ENCODE measurements at places on chromosomes 1 and 21.

DNA sequence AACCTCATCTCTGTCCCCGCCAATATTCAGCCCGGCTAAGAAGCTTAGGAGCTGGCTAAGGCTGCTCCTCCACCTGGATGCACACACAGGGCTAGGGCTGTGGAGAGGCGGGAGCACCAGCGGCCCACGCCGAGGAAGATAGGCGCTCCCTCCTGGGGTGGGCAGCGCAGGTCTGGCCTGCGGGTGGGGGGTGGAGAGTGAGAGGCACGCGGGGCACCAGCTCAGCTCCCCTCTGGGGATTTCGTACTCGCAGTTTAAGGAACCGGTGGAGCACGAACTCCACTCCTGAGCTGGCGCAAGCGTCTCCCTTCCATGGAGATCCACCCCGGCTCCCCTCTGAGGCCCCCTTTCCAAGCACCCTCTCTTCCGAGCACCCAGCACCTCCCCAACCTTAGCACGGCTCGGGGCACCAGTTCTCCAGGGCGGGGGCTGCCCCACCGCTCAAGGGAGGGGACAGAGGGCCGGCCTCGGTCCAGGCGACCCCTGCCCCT lies 433 bp upstream of the KAZN start:
- DNase-seq: peak; percentile 5

- DNase-seq: no peak
Observed at GRCh38 chr1:167904652-167905130, 9.2 kb downstream of the ADCY10 start.

GRCh38 chr1:23354245-23354644 lies 10.2 kb upstream of the HNRNPR start:
- no peak for DNase-seq

DNA sequence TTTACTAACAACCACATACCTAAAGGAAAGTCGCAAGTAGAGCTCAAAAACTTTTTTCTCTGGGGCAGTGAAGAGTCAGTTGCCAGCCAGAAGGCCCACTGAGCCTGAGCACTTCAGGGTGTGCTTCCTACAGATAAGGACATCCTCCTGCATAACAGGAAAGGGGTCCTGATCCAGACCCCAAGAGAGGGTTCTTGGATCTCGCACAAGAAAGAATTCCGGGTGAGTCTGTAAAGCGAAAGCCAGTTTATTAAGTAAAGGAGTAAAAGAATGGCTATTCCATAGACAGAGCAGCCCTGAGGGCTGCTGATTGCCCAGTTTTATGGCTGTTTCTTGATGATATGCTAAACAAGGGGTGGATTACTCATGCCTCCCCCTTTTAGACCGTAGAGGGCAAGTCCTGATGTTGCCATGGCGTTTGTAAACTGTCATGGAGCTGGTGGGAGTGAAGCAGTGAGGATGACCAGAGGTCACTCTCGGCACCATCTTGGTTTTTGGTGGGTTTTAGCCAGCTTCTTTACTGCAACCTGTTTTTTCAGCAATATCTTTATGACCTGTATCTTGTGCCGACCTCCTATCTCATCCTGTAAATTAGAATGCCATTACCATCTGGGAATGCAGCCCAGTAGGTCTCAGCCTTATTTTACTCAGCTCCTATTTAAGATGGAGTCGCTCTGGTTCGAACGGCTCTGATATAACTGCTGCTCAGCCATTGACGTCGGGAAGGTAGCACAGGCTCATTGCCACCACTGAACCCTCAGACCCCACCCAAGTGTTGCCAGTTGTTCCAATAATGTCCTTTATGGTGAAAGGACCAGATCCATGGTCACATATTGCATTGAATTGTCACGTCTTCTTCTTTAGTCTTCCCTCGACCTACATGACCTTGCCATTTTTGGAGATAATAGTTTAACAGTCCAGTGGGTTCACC lies 96.6 kb upstream of the ERRFI1 start:
- DNase-seq: no peak

- DNase-seq: no peak
Observed at GRCh38 chr1:4118746-4119515, 218.9 kb upstream of the C1orf174 start.

DNA sequence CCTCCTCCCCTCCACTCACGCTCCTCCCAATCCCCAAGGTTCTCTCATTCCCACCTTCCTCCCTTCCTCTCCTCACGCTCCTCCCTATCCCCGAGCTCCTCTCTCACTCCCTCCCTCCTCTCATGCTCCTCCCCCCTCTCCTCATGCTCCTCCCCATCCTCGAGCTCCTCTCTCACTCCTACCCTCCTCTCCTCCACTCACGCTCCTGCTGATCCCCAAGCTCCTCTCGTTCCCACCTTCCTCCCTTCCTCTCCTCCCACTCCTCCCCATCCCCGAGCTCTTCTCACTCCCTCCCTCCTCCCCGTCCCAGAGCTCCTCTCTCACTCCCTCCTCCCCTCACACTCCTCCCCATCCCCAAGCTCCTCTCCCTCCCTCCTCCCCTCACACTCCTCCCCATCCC lies 31.4 kb downstream of the PGBD5 start:
- no peak for DNase-seq

- no peak for DNase-seq
Observed at GRCh38 chr1:23533246-23534023, 2.4 kb upstream of the E2F2 start.

DNA sequence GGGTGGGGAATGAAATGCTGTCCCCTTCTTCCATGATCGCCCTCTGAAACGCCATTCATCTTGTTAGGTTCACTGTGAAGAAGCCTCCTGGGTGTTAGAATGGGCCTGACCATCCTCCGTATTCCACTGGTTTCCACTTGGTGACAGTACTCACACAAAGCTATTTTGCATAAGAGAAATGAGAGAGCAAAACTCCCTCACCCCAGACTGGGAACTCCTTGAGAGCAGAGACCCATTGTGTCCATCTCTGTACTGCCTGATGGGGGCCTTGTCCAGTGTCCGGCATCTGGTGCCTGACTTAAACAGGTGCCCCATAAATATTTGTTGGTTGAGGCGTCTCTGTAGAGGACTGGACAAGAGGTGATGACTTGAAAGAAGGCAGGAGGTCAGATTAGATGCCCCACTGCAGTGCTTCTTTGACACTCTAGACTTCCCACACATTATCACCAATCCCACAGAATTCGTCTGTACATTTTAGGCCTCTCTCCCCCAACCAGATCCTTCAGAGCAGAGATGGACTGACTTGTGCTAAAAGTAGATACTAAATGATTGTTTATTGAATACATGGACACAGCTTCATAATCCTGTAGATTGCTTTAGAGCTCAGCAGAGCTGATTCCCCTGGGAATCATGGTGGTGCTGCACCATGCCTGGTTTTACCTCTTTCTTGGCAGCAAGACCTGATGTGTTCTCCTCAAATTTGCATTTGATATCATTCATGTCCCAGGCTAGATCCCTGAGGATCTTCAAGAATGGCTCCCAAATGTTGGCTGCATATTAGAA lies 22.4 kb upstream of the KCNA2 start:
- no peak for DNase-seq

- no peak for DNase-seq
Observed at GRCh38 chr1:109705411-109705810, 6.6 kb upstream of the GSTM5 start.

- no peak for DNase-seq
Observed at GRCh38 chr21:26851109-26851944, 6.1 kb upstream of the ADAMTS1 start.

DNA sequence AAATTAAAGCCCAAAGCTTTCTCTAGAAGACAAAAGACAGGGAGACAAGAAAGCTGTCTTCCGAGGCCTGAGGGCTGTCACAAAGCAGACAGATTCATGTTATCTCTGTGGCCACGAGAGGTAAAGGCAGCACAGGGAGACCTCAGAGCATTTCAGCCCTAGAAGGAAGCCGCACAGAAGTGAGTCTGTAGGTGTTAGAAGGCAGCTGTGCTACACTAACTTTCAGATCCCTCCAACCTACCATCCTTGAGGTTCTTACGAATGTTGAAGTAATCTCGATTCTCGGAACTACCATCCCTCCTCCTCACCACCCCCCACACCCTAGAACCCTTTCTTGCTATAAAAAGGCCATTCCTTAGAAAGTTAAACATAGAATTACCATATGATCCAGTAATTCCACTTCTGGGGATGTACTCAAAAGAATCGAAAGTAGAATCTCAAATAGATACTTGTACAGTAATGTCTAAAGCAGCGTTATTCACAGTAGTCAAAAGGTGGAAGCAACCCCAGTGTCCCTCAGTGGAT lies 21.5 kb upstream of the LYST start:
- no peak for DNase-seq

GRCh38 chr1:235860829-235861228 lies 5.9 kb downstream of the LYST start:
- DNase-seq: no peak

- peak; percentile 1 for DNase-seq
Observed at GRCh38 chr1:78080767-78081166, 35.0 kb downstream of the GIPC2 start.

- no peak for DNase-seq
Observed at GRCh38 chr21:42381347-42381984, 14.4 kb downstream of the TMPRSS3 start.

DNA sequence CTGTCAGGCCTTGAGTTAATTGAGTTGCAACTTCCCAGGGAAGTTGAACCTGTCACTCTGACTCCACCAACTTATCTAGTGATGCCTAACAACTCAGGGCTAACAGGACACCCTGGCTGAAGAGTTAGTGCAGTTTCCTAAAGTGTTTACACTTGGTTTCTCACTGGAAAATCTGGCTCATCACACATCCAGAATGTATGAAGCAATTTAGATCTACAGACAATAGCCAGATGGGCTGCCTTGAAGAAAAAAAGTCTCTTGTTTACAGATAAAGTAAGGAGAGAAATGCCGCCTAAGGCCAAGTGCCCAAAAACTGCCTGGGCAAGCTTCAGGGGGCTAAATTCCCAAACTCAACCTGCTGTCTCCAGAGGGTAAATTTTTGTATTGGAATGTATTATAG lies 446.3 kb upstream of the NCAM2 start:
- DNase-seq: no peak

- DNase-seq: no peak
Observed at GRCh38 chr1:43276673-43277072, 6.9 kb downstream of the TMEM125 start.

GRCh38 chr1:53076165-53076564 lies 14.2 kb downstream of the PODN start:
- DNase-seq: no peak

- no peak for DNase-seq
Observed at GRCh38 chr1:144101397-144102045, 129.7 kb upstream of the FAM72C start.

DNA sequence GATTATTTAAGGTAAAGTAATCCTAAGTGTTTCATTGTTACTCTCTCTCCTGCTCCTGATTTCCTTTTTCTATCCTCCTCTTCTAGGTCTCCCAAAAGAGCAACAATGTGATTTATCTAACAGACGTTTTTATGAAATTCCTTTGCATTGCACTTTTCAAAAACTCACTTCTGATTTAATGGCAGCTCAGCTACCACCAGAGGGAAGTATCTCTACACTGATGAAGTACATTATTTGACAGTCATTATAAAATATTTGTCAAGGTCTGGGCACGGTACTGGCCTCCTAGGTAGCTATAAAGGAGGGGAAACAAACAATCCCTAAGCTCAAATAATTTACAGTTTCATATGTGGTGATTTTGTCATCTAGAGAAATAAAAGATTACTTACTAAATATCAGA lies 15.6 kb downstream of the TMPRSS15 start:
- DNase-seq: no peak

All from hematopoietic multipotent progenitor cell (in vitro differentiated cells).